ENCODE measurements at places on chromosomes 7 and 10. TPM values are rescaled to one million over a fixed set of nuclear protein-coding genes. Genes with fewer than 3 reads are reported as not detected.

- no peak for DNase-seq
These were observed 34.9 kb upstream of the STEAP1 start for GRCh38 chr7:90119178-90119971.

NFE2L3 gene
- total RNA-seq = 28.6 TPM

DNA sequence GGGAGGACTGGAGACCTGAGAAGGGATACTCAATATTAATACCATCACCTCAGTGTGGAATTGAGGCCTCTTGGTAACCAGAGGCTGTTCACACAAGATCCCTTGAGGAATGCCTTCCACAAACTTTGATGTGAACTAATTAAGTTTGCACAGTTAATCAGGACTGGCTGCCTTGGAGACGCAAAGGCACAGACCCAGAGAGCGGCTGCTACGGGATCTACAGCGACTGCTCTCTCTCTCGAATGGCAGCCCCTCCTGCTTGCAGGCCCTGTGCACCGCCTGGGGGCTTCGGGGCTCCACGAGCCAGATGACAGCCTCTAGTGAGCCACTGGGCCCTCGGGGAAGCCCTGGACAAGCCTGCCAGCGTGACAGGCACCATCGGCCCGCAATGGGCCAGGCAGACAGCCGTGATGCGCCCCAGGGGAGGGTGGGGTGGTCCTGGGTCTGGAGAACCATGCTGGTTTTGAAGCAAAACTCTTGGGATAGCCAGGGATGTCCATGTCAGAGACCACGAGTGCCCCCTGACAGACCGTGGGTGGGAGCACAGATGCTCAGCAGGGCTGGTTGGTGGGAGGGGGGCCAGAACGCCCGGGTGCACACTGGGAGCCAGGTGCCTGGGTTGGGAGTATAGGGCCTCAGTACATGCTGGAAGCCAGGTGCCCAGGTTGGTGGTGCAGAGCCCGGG lies 195.6 kb downstream of the ELFN1 start:
- DNase-seq = no peak

DNA sequence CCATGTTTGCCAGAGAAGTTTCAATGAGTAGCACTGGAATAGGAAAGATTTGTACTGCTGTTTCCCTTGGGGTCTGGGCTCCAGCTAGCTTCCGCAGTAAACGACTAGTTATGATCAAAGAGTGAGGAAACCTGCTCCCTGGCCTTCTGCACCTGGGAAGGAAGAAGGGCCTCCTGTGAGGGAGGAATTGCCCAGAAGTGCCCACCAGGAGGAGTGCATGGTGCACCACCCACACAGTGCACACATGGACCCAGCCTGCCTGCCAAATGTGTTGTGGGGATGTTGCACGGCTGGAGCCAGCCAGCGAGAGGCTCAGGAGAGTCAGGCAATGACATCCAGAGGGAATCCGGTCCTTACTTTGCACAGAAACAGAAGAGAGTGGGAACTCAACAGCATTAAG lies 27.0 kb upstream of the FAM107B start:
- no peak for DNase-seq

DNA sequence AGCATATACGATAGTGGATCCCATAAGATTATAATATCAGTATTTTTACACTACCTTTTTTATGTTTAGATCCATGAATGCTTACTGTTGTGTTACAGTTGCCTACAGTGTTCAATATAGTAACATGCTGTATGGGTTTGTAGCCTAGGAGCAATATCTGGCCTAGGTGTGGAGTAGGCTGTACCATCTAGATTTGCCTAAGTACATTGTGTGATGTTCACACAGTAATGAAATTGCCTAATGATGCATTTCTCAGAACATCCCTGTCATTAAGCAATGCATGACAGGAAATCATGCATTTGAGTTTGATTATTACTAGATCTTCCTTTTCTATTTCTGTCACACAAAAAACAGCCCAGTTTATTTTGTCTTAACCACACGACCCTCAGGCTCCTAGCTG lies 14.5 kb downstream of the CBX3 start:
- no peak for DNase-seq

DNA sequence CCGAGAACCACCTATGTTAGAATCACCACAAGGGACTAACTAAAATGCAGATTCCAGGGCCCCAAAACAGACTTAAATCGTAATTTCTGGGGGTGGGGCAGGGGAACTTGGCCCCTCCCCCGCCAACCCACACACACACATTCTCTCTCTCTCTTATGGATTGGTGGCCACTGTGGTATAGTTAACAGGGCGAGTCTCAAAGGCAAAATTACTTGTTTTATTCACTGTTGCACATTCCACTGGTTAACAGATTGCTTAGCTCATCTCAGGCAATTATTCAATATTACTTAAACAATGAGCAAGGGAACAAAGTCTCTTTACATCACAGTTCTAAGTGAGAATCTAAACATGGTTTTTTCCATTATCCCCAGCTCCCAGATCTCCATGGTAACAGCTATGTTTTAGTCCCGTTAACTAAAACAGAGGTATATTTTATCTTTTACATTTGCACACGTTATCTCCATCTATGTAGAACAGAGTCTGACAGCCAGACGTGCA lies 38.5 kb downstream of the IGF2BP3 start:
- no peak for DNase-seq

GRCh38 chr7:139588632-139589031 lies 65.1 kb downstream of the CLEC2L start:
- no peak for DNase-seq
